ENCODE measurements at places on chromosomes 3 and 15.

- no peak overlapping the region for H3K27ac ChIP-seq
- no peaks in the 10 kb centered on the region for H3K4me1 ChIP-seq
- H3K36me3 ChIP-seq = no peaks in the 10 kb centered on the region
- H3K27me3 ChIP-seq = no peaks in the 10 kb centered on the region
- H3K4me3 ChIP-seq = no peak overlapping the region
- no peak for DNase-seq
Observed at GRCh38 chr15:96564546-96564945, 234.0 kb downstream of the NR2F2 start.

- peaks cover 6% of the 10 kb centered on the region for H3K36me3 ChIP-seq
- DNase-seq = no peak
- no peaks in the 10 kb centered on the region for H3K27me3 ChIP-seq
- H3K4me1 ChIP-seq = no peaks in the 10 kb centered on the region
- no peak overlapping the region for H3K27ac ChIP-seq
Observed at GRCh38 chr15:85581495-85581894, 201.1 kb downstream of the AKAP13 start.

DNA sequence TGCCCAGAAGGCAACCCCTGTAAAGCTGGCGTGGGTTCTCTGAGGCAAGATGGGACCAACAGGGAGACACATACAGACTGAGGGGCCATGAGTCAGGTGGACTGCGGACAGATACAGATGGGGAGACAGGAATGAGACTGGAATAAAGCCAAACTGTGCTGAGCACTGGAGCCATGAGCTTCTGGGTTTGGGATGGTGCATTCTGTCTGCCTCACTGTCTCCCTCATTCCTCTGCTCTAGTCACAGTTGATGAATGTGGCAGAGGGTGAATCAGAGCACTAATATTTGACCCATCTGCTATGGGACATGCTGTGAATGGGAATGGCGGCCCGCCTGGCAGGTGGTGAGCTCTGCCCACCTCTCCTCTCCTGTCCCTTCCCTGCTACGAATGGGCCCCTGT, 262.9 kb downstream of the EPHB1 start:
- H3K27me3 ChIP-seq = no peaks in the 10 kb centered on the region
- H3K4me1 ChIP-seq = no peaks in the 10 kb centered on the region
- no peak overlapping the region for H3K4me3 ChIP-seq
- no peak for DNase-seq
- no peak overlapping the region for H3K27ac ChIP-seq
- no peaks in the 10 kb centered on the region for H3K36me3 ChIP-seq

DNA sequence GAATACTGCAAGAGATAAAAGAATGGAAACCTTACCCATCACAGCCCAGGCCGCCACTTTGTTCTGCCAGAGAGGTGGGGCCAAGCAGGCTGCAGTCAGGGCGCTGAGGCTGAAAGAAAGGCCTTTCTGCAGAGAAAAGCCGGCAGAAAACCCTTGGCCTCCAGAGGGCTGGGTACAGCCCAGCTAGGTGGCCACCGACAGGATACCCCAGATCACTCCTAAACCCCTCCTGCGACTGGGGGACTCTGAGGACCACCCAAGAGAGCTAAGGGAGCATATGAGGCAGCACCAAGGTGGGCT, 69.3 kb downstream of the SMAD6 start:
- no peak overlapping the region for H3K4me3 ChIP-seq
- no peaks in the 10 kb centered on the region for H3K36me3 ChIP-seq
- no peaks in the 10 kb centered on the region for H3K27me3 ChIP-seq
- no peak overlapping the region for H3K27ac ChIP-seq

GRCh38 chr15:101266034-101266433, 11.3 kb downstream of the SELENOS start:
- no peaks in the 10 kb centered on the region for H3K4me1 ChIP-seq
- H3K27ac ChIP-seq = no peak overlapping the region
- H3K27me3 ChIP-seq = no peaks in the 10 kb centered on the region
- H3K36me3 ChIP-seq = no peaks in the 10 kb centered on the region
- DNase-seq = no peak

- no peak overlapping the region for H3K27ac ChIP-seq
- H3K36me3 ChIP-seq = no peaks in the 10 kb centered on the region
- H3K4me3 ChIP-seq = no peak overlapping the region
- H3K4me1 ChIP-seq = no peaks in the 10 kb centered on the region
Observed at GRCh38 chr3:37492977-37493471, 318.6 kb upstream of the LRRFIP2 start.

GRCh38 chr15:32853592-32853991, 135.8 kb downstream of the GREM1 start:
- H3K4me1 ChIP-seq = no peaks in the 10 kb centered on the region
- H3K4me3 ChIP-seq = no peak overlapping the region
- no peak for DNase-seq
- no peak overlapping the region for H3K27ac ChIP-seq
- peaks cover 2% of the 10 kb centered on the region for H3K36me3 ChIP-seq

DNA sequence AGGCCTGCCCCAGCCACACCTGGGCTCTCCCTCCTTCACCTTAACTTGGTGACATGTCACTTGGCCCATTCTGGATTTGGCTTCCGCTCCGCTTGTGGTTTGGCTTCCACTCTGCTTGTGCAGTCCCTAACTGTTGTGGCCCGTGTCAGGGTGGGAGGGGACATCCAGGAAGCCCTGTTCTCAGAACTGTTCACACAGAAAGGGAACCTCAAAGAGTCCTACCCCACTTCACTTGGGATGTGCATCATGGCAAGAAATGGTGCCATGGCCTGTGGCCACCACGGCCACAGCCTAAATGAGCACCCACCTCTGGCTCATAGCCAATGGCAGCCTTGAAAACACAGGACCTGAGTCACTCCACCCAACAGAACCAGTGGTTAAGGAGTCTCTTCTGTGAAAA, 63.4 kb downstream of the CYP19A1 start:
- H3K27me3 ChIP-seq = no peaks in the 10 kb centered on the region
- H3K36me3 ChIP-seq = no peaks in the 10 kb centered on the region
- no peak overlapping the region for H3K27ac ChIP-seq

GRCh38 chr3:31331278-31331677, 201.4 kb upstream of the STT3B start:
- DNase-seq = no peak
- H3K36me3 ChIP-seq = no peaks in the 10 kb centered on the region
- H3K4me3 ChIP-seq = no peak overlapping the region
- H3K27ac ChIP-seq = no peak overlapping the region
- no peaks in the 10 kb centered on the region for H3K27me3 ChIP-seq

- DNase-seq = no peak
- H3K4me3 ChIP-seq = no peak overlapping the region
- H3K27me3 ChIP-seq = no peaks in the 10 kb centered on the region
- H3K36me3 ChIP-seq = no peaks in the 10 kb centered on the region
Observed at GRCh38 chr3:156983559-156983958, 157.4 kb downstream of the LEKR1 start.

DNA sequence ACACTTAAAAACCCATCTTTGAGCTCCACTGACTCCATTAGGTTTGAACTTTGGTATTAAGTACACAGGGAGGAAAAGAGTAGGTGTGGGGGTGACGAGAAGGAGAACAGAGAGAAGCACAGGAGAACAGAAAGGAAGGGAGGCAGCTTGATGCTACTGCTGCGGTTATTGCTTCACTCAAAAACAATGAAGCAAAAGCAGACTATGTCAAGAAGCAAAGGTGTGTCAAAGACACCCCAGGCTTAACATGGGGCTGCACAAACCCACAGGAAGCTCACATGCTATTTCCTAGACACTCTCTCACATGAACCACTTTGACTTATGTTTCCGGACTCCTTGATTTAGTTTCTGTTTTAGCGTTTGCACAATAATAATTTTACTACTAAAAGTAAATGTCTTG, 961.0 kb upstream of the CFAP20DC start:
- H3K27ac ChIP-seq = no peak overlapping the region
- no peak overlapping the region for H3K4me3 ChIP-seq
- DNase-seq = no peak
- H3K27me3 ChIP-seq = no peaks in the 10 kb centered on the region
- no peaks in the 10 kb centered on the region for H3K4me1 ChIP-seq
- H3K36me3 ChIP-seq = no peaks in the 10 kb centered on the region

- peaks cover 2% of the 10 kb centered on the region for H3K4me1 ChIP-seq
- no peaks in the 10 kb centered on the region for H3K27me3 ChIP-seq
- H3K36me3 ChIP-seq = no peaks in the 10 kb centered on the region
- no peak overlapping the region for H3K27ac ChIP-seq
- no peak for DNase-seq
- no peak overlapping the region for H3K4me3 ChIP-seq
Observed at GRCh38 chr15:48298914-48299313, 32.3 kb upstream of the DUT start.

- no peak for DNase-seq
- H3K36me3 ChIP-seq = no peaks in the 10 kb centered on the region
- H3K4me3 ChIP-seq = no peak overlapping the region
- H3K4me1 ChIP-seq = no peaks in the 10 kb centered on the region
- H3K27me3 ChIP-seq = no peaks in the 10 kb centered on the region
Observed at GRCh38 chr3:53799338-53799865, 46.8 kb downstream of the CHDH start.

DNA sequence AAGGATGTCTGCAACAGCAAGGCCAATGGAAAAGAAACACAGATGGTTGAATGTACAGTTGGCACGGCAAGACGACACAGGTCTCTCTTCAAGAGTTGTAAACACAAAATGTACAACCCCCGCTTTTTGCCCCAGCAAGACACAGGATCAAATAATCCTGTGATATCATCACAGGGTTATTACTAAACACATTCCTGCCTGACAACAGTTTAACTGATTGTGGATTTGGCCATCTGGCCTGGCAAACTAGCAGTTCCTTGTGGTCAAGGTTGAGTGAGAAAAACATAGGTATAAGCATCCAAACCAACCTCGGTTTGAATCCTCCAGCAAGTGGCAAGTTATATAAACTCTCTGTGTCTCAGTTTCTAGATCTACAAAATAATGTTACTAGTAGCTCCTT, 23.4 kb downstream of the PARP16 start:
- no peaks in the 10 kb centered on the region for H3K27me3 ChIP-seq
- no peaks in the 10 kb centered on the region for H3K36me3 ChIP-seq
- H3K27ac ChIP-seq = no peak overlapping the region
- no peak overlapping the region for H3K4me3 ChIP-seq

DNA sequence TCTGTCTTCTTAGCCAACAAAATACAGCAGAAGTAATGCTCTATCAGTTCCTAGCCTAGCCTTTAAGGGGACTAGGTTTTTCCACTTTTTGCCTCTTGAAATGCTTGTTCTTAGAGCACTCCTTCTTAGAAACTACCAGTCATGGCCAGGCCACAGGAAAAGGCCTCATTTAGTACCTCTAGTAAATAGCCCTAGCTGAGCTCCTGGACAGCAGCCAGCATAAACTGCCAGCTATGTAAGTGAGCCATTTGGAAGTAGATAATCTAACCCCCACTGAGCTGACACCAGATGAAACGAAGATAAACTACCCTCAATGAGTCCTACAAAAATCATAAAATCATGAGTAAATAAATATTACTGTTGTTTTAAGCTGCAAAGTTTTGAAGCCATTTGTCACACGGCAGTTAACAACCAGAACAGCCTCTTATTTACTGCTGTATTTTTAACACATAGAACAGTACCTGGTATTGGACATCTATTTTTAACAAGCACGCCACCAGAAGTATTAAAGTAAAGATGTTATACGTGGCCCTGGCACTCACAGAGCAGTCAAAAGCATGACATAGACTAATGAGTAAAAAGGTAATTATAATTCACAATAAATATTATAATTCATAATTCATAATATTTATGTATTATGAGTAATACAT, 12.0 kb downstream of the TBC1D5 start:
- no peak overlapping the region for H3K4me3 ChIP-seq
- no peak for DNase-seq
- H3K27me3 ChIP-seq = no peaks in the 10 kb centered on the region
- H3K27ac ChIP-seq = no peak overlapping the region
- H3K36me3 ChIP-seq = no peaks in the 10 kb centered on the region

All from iPS DF 6.9 (cell line).